Smooth muscle cell of the coronary artery (primary cell): ENCODE measurements at places on chromosomes 2 and 18. TPM values are rescaled to one million over a fixed set of nuclear protein-coding genes. Genes with fewer than 3 reads are reported as not detected.

The CDH7 gene
- not detected in 2 replicates for total RNA-seq

The MSH6 gene
- total RNA-seq = 23.5 and 29.2 TPM in 2 replicates

The MC2R gene
- not detected in 2 replicates for total RNA-seq

The SKOR2 gene
- not detected in 2 replicates for total RNA-seq

The CFAP53 gene
- total RNA-seq = 0.38 and 0.94 TPM in 2 replicates

The MARCHF4 gene
- total RNA-seq = 0.12 and 2.9 TPM in 2 replicates

The IL36A gene
- total RNA-seq = not detected in 2 replicates

The HDAC4 gene
- 6.3 and 13.2 TPM in 2 replicates for total RNA-seq

The GALNT5 gene
- 15.1 and 73.1 TPM in 2 replicates for total RNA-seq

The CYP27A1 gene
- 5.3 and 25.6 TPM in 2 replicates for total RNA-seq

The CREG2 gene
- under 0.01 TPM in 2 replicates for total RNA-seq

The EVA1A gene
- 16.3 and 48.0 TPM in 2 replicates for total RNA-seq

The ADAM23 gene
- total RNA-seq = 1.3 and 2.4 TPM in 2 replicates

The POTEI gene
- not detected in 2 replicates for total RNA-seq

The SLC16A14 gene
- 0.47 and 3.2 TPM in 2 replicates for total RNA-seq

The BCL11A gene
- total RNA-seq = 0.08 and 0.12 TPM in 2 replicates

The RBM44 gene
- total RNA-seq = 0.12 and 0.30 TPM in 2 replicates

The IL1A gene
- total RNA-seq = 4.1 TPM in 1 of 2 replicates, not detected in the other

The KCNJ3 gene
- total RNA-seq = under 0.01 TPM in 1 of 2 replicates, not detected in the other

The CTAGE1 gene
- total RNA-seq = 0.15 TPM in 1 of 2 replicates, not detected in the other

The PSTPIP2 gene
- 2.1 and 5.4 TPM in 2 replicates for total RNA-seq

The TRIM43 gene
- not detected in 2 replicates for total RNA-seq

The CDH20 gene
- total RNA-seq = 0.82 TPM in 1 of 2 replicates, not detected in the other

The SGO2 gene
- total RNA-seq = 0.59 and 2.6 TPM in 2 replicates

The KCNS3 gene
- 0.70 and 3.8 TPM in 2 replicates for total RNA-seq

The ABCB11 gene
- not detected in 2 replicates for total RNA-seq

The LBX2 gene
- total RNA-seq = 0.30 and 0.94 TPM in 2 replicates

The ZNF892 gene
- 2.3 and 4.7 TPM in 2 replicates for total RNA-seq

The CHRNA1 gene
- not detected in 2 replicates for total RNA-seq

The GLB1L gene
- total RNA-seq = 8.4 and 13.8 TPM in 2 replicates

The DYNC1I2 gene
- 96.5 and 112 TPM in 2 replicates for total RNA-seq

The LAMA1 gene
- total RNA-seq = 1.4 and 82.3 TPM in 2 replicates

The SLC39A6 gene
- total RNA-seq = 69.2 and 152 TPM in 2 replicates

The DES gene
- total RNA-seq = 0.15 and 11.8 TPM in 2 replicates

The CNGA3 gene
- total RNA-seq = under 0.01 TPM in 1 of 2 replicates, not detected in the other

The SERPINB7 gene
- 4.7 TPM in 1 of 2 replicates, not detected in the other for total RNA-seq

The APLF gene
- total RNA-seq = 3.8 and 9.0 TPM in 2 replicates

The CCL20 gene
- total RNA-seq = 0.30 TPM in 1 of 2 replicates, not detected in the other

The GPR35 gene
- total RNA-seq = 0.23 and 0.30 TPM in 2 replicates

The ST6GAL2 gene
- 0.47 TPM in 1 of 2 replicates, not detected in the other for total RNA-seq

The AAMP gene
- total RNA-seq = 117 and 137 TPM in 2 replicates

The ZDBF2 gene
- total RNA-seq = 8.5 and 11.6 TPM in 2 replicates

The TET3 gene
- total RNA-seq = 1.5 and 2.9 TPM in 2 replicates

The RPE gene
- total RNA-seq = 58.6 and 81.9 TPM in 2 replicates

The FECH gene
- 17.2 and 41.0 TPM in 2 replicates for total RNA-seq

The VAMP5 gene
- 65.5 and 97.5 TPM in 2 replicates for total RNA-seq
